Activated CD8-positive, alpha-beta memory T cell treated with anti-CD3 and anti-CD28 coated beads for 1 hour (primary cell): ENCODE measurements at places on chromosomes 16 and 17.

DNA sequence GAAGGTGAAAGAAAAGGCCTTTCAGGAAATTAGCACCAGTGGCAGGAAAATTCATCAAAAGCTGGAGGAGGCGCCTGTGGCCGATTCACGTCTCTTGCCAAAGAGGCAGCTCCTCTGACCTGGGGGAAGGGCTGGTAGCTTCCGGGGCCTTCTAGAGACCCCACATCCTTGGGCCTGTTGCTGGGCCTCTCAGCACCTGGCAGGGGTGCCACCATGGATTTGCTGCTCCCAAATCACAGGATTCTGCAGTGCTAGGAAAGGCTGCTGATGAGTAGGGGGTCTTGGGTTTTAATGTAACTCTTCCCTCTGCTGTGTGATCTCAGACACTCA, 11.6 kb upstream of the CBFB start:
- DNase-seq: no peak

DNA sequence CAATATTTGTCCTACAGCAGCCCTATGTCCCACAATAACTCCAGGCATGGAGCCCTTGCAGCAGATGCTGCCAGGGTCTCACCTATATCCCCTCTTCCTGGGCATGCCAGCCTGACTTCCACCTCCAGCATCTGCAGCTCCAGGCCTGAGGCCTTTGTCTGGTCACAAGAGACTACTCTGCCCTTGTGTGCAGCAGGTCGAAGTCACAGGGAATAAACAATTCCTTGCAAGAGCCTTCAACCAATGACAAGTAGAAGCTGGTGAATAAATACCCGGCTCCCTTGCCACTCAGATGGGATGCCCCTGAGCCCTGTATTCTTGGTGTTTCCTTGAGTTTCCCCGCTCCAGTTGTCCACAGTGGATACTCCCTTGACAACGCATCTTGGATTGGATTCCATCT, 23.0 kb downstream of the CES1 start:
- no peak for DNase-seq

DNA sequence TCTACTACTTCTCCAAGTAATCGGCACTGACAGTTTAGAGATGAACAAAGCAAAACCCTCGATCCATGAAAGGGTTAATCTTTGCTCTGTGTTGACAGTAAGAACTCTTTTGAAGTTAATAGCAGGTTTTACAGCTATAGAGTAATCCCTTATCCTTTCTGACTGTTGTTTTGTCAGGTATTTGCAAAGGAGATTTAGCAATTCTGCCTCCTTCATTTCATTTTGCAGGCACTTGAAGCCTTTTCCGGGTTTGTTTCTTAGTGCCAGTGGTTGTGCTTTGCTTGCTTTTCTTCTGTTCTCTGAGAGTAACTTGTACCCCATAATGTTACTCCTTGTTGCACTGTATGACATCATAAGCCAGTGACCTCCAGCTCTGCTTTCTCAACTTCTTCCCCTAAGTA, 64.5 kb downstream of the TANGO6 start:
- DNase-seq: no peak

- no peak for DNase-seq
Measured at GRCh38 chr17:69388822-69389442, 25.6 kb upstream of the MAP2K6 start.

- DNase-seq: no peak
Measured at GRCh38 chr16:54437921-54438320, 151.3 kb upstream of the IRX3 start.

DNA sequence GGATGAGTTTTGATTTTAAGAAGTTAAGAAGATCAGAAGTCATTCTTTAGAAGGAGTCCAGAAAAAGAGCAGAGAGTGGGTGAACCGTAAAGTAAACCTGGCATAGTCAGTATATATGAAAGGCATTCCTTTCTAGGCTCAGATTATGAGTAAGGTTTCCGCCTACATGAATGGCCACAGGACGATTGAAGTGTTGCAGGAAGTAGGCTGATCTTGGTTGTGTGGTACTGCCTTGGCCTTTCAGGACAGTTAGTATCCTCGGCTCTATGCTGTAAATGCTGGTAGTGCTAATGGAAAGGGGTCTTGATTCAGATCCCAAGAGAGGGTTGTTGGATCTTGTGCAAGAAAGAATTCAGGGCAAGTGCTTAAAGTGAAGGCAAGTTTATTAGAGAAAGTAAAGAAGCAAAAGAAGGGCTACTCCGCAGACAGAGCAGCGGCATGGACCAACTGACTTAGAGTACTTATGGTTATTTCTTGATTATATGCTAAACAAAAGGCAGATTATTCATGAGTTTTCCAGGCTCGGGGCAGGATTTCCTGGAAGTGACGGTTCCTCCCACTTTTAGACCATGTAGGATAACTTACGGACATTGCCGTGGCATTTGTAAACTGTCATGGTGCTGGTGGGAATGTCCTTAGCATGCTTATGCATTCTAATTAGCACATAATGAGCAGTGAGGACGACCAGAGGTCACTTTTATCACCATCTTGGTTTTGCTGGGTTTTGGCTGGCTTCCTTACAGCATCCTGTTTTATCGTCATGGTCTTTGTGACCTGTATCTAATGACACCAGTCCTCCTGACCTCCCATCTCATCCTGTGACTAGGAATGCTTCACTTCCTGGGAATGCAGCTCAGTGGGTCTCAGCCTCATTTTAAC, 164.8 kb downstream of the SNX29 start:
- DNase-seq: no peak

- DNase-seq: no peak
Measured at GRCh38 chr17:60601447-60602384, 1.7 kb downstream of the PPM1D start.

DNA sequence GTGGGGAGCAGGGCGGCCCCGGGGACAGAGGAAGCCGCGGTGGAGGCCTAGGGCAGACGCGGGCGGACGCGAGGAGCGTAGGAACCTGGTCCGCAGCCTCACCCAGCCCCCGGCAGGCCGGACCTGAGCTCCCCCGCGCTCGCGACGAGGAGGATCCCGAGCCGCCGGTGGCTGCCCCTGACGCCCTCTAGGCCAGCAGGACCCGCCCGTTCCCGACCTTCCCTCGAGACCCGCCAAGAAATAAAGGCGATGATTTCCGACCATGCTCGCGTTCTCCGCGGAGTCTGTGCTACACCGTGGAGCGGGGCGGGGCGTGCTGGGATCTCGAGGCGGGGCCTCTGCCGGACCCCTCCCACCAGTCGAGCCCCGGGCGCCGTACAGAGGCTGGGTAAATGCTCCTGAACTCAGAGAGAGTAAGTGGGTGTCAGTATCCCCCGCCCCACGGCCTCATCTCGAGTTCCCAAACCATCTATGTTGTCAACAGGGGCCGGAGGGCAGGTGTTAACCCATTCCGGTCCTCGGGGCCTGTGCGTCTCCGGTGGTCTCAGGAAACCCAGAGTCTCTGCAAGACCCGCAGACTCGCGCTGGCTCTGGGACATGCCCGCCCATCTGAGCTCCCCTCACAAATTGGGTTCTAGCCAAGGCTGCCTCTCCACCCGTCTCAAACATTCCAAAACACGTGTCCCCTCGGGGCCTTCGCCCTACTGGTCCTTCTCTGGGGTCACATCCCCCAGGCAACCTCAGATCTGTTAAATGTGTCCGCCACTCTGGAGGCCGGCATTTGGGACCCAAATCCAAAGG, 13.7 kb downstream of the SYCE1L start:
- DNase-seq: peak; percentile 17

DNA sequence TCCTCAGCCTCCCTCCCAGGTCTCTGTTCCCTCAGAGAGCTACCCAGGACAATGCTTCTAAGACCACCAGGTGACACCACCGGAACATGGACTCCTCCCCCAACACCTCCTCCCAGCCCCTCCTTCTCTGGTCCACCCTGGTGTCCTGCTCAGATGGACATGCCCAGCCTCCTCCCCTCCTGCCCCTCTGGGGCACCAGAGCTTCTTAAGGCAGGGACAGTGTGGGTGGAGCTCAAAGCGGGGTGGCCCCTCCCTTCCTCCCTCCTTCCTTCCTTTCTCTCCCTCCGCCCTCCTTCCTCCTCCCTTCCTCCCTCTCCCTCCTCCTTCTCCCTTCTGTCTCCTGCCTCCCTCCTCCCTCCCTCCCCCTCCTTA, 22.7 kb downstream of the TRPV3 start:
- DNase-seq: no peak

DNA sequence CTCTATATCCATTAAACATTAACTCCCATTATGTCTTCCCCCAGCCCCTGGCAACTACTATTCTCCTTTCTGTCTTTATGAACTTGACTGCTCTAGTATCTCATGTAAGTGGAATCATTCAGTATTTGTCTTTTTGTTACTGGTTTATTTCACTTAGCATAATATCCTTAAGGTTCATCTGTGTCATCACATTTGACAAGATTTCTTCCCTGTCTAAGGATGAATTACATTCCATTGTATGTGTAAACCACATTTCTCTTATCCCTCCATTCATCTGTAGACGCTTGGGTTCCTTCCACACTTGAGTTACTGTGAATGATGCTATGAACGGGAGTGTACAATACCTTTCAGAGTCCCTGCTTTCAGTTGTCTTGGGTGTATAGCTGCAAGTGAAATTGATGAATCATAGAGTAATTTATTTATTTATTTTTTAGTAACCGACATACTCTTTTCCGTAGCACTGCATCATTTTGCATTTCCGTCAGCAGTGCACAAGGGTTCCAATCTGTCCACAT, 399.7 kb upstream of the RBFOX1 start:
- no peak for DNase-seq

DNA sequence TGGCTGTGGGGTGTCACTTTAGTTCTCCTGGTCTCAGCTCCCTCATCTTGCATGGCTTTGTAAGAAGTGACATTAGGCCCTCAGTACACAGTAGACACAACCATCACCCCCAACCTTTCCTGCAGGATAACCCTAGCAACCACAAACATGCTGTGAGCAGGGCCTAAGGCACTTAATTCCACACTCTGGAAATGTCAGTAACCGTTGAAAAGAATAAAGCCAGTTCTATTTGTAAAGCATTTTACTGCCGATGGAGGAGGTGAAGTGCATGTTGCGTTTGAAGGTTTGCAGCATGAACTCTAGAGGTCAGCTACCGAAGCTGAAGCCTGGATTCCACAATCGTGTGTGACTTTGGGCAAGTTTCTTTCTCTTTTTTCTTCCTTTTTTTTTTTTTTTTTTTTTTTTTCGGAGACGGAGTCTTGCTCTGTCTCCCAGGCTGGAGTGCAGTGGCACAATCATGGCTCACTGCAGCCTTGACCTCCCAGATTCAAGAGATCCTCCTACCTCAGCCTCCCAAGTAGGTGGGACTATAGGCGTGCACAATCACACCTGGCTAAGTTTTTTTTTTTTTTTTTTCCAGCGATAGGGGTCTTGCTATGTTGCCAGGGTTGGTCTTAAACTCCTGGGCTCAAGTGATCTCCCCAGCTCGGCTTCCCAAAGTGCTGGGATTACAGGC, 26.1 kb upstream of the TOB1 start:
- DNase-seq: no peak

GRCh38 chr17:65287040-65287439, 149.9 kb downstream of the RGS9 start:
- DNase-seq: no peak

DNA sequence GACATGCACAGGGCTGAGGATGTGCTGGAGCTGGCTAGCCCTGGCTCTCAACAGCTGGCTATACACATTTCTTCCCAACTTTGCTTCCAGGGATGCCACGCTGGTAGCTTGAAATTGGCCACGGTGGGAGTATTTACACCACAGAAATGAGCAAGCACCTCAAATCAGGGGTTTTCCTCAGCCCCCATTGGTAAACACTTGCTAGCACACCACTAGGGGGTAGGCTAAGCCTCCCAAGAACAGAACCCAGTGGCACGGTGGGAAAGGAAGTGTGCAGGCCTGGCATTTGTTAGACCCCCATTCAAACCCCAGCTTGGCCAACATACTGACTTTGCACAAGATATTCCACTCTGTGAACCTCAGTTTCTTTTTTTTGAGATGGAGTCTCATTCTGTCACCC, 12.9 kb downstream of the DRC3 start:
- DNase-seq: no peak

DNA sequence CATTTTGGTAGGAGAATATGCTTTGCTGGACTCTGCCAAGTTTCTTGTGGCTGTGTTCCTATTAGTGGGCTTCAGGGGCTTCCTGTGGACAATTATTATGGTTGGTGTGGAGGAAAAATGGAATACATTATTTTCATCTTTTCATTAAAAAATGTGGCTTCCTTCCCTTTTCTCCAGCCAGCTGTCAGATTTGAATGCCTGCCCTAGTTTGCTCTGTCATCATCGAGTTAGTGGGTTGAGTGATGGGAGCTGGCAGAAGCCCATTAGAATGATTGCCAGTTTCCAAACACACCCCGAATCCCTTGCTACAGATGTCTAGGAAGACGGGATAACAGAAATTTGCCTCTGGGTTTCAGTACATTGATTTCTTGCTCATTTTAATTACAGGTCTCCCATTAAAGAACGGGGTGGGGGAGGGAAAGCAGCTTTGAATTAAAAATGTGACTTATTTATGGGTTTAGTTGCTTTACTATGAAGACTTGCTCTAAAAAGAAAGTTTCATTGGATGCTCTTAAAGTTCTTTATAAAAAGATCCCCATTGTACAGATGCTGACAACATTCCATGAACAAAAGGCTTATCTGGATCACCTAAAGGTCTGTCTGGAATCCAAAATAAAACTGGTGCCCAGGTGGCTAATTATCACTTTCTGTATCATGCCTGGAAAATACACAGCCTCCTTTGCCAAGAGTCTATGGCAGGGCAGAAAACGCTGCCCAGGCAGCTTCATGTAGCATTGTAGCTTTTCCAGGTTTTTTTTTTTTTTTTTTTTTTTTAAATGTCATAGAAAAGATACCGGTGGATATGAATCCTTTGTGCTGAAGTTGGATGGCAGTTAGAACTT, 103.6 kb downstream of the PRKCA start:
- DNase-seq: no peak

- no peak for DNase-seq
Measured at GRCh38 chr16:35690413-35690812, 2231.0 kb downstream of the TP53TG3F start.

GRCh38 chr17:10907370-10907769, 69.5 kb upstream of the PIRT start:
- no peak for DNase-seq

DNA sequence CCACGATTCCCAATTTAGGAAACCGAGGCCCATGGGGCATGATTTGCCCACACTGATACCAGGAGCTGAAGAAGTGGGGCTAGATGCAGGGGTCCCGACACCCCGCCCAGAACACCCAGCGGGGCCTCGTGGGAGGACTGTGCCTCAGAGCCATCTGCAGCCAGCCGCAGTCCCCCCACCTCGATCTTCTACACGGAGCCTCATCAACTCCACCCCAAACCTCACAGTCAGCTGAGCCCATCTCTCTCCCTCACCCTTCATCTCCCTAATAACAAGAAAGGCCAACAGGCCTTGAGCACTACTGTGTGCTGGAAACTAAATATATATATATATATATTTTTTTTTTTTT, 4.2 kb downstream of the ITGAE start:
- no peak for DNase-seq

DNA sequence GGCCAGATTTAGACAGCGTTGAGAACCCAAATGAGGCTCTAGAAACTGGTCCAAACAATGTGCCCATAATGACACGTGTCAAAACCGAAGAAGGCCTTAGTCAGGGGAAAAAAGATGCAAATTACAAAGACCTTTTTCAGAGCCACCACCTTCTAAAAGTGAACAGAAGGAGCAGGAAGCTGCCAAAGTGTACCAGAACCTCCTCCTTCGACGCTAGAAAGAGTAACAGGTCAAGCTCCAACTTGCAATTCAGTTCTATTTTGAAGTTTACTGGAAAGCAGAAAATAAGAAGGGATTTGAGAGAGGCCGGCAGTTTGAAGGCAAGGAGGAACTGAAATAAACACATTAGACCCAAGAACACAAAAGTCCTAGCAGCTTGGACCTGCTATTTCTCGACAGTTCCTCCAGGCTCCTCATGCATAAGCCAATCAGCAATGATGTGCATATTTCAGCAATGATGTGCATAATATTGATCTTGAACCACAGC, 61.8 kb downstream of the XYLT1 start:
- no peak for DNase-seq

GRCh38 chr17:76685366-76685765, 25.4 kb downstream of the MXRA7 start:
- no peak for DNase-seq
